ENCODE measurements at places on chromosomes 6 and 20.

GRCh38 chr6:127302728-127303660, 36.3 kb downstream of the RNF146 start:
- peak; percentile 53 for DNase-seq

GRCh38 chr6:1143655-1144054, 168.2 kb upstream of the FOXQ1 start:
- DNase-seq = no peak

- DNase-seq = no peak
Observed at GRCh38 chr6:36962874-36963273, 8.3 kb downstream of the PI16 start.

DNA sequence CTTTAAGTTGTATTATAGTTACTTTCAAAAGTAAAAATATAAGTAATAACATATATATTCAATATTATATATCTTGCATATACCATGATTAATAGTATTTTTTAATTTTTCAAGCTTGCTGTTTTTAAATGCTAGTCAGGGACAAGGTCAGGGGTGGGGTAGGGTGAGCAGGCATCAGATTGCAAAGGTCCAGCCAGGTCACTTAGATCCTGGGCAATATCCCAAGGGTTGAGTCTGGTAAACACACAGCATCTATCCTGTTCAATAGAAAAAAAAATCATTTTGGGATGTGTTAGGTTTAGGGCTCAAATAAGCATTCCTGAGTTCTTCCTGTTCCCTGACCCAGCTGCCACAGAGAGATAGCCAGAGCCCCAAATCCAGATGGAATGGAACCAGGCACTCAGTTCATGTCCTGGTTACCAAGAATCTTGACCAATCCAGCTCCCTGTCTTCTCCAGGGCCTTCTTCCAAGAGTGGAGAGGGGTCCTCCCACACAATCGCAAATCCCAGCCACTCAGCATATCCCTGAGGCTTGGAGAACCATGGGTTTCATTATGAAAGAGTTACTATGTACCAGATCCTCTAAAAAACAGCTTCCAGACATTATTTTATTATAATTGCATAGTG, 134.9 kb upstream of the TOP1 start:
- DNase-seq = no peak

DNA sequence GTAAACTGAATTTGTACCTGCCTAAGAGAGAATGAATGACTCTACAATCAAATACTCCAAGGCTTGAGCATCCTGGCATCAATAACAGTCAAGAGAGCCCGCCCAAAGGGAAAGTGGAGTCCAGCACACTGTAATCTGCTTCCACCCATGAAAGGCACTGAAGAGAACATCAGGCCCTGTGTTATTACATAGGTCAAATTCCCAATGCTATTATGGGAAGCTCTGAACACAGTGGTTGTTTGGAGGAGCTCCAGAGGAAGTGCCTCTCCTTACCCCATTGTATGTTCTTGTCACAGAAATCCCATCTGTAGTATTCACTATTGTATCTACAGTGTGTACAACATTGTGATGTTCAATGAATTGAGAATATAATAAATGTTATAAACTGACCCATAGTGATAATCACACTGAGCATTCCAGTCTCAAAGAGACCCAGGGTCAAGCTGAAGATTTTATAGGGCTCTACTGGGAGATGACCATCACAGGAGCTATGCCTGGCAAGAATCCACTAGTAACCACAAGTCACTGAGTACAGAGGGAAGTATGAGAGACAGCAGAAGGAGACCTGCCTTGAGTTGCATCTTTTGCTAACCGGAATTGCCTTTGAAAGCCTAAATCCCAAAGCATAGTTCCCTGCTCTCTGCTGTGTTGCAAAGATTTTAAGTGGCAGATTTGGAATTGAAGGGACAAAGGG, 446.7 kb downstream of the GJA1 start:
- DNase-seq = no peak

DNA sequence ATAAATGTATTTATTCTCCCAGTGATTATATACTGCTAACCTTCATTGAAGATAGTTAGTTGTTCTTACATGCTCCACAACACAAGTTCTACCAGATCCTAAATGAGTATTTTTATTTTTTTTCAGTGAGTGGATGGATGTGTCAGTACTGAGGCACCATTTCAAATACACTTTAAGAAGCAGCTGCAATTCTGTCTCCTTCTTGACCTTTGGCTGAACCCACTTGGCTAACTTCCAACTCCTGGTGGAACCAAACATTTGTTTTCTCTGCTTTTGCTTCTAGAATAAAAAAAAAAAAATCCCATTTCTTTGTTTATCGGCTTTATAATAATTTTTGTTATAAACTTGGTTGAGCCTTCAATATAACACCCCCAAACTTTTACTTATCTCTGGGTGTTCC, 458.3 kb upstream of the MAP3K7 start:
- DNase-seq = no peak

- no peak for DNase-seq
Observed at GRCh38 chr20:546353-546752, 2.8 kb upstream of the CSNK2A1 start.

GRCh38 chr6:67706388-67706787, 928.7 kb upstream of the ADGRB3 start:
- DNase-seq = no peak

GRCh38 chr20:41213150-41213820, 75.9 kb downstream of the PLCG1 start:
- no peak for DNase-seq

DNA sequence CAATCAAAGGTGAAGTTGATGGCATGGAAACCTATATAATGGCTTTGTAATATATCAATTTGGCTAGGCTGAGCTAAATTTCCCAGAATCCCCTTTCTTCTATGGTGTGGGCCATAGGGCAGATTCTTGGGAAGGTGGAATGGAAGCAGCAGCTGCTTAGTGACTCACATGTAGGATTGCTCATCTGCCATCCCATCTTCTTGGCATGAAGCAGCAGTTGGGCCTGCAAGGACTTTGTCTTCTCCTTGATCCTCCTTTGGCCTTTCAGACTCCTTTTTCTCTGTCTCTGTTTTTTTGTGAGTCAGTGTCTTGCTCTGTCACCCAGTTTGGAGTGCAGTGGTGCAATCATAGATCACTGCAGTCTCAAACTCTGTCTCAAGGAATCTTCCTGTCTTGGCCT, 52.6 kb upstream of the CEP162 start:
- DNase-seq = no peak

- peak; percentile 83 for DNase-seq
Observed at GRCh38 chr6:10268111-10268510, 146.8 kb downstream of the TFAP2A start.

GRCh38 chr20:51452091-51452613, 90.4 kb downstream of the NFATC2 start:
- no peak for DNase-seq

DNA sequence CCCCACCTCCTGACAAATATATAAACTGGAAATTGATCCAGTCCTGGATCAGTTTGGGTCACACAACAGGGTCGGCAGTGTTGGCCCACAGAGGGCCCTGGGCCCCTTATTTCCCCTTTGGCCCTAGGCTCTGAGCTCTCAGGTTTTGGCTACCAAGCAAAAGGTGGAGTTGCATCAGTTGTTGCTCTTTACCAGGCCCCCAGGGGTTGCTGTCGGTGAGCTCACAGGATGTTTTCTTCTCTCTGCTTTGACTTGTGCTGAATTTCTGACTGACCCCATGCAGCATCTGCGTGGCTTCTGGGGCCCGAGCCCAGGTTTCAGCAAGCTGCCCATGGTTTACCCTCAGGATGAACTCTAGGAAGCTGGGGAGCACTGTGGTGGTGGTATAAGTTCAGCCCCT, 44.6 kb downstream of the PPARD start:
- DNase-seq = no peak

- peak; percentile 78 for DNase-seq
Observed at GRCh38 chr6:28218312-28219248, 6.5 kb upstream of the ZSCAN9 start.

- no peak for DNase-seq
Observed at GRCh38 chr6:138977646-138978167, 10.3 kb downstream of the REPS1 start.

DNA sequence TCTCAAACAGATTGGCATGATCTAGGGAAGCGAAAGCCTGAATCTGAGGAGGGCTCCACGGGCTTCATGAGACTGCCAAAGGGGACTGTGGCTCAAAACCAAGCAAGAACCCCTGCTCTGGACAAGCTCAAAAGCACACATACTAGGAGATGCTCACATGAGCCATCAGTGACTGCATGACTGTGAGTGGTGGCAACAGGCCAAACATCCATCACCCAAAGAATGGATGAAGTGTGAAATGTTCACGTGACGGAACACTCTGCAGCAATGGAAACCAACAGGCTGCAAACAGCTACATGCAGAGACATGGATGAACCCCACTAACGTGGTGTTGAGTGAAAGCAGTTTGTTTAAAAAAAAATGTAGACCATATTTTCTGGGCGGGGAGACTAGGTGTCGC, 136.3 kb downstream of the PREX1 start:
- DNase-seq = no peak

- no peak for DNase-seq
Observed at GRCh38 chr6:119758385-119758784, 408.8 kb upstream of the MAN1A1 start.
